ENCODE measurements at places on chromosomes 2 and 18. TPM values are rescaled to one million over a fixed set of nuclear protein-coding genes. Genes with fewer than 3 reads are reported as not detected.

The SAG gene
- total RNA-seq: not detected

The PAX8 gene
- total RNA-seq: 0.73 TPM

The CRYGD gene
- total RNA-seq: not detected

The PLGLB2 gene
- 0.16 TPM for total RNA-seq

The PLA2R1 gene
- 0.05 TPM for total RNA-seq

The MC2R gene
- total RNA-seq: not detected

The RAB27B gene
- 0.78 TPM for total RNA-seq

The RFTN2 gene
- total RNA-seq: not detected

The OTX1 gene
- total RNA-seq: not detected

The MTA3 gene
- 18.3 TPM for total RNA-seq

The MITD1 gene
- 52.1 TPM for total RNA-seq

The HEATR5B gene
- total RNA-seq: 18.2 TPM

The ZSWIM2 gene
- not detected for total RNA-seq

The ALPI gene
- not detected for total RNA-seq

The KIF1A gene
- 4.5 TPM for total RNA-seq

The LINC00305 gene
- not detected for total RNA-seq

The ANKRD29 gene
- not detected for total RNA-seq

The CYP26B1 gene
- total RNA-seq: 0.16 TPM

The AFF3 gene
- total RNA-seq: 2.2 TPM

The MCFD2 gene
- 50.8 TPM for total RNA-seq

The MEP1B gene
- total RNA-seq: not detected

The SLC9A4 gene
- total RNA-seq: not detected

The GPR45 gene
- total RNA-seq: not detected

The DSC3 gene
- not detected for total RNA-seq

The ADCY3 gene
- 68.7 TPM for total RNA-seq

The SCN9A gene
- 0.13 TPM for total RNA-seq

The AQP12B gene
- not detected for total RNA-seq

All from activated T-cell treated with anti-CD3 and anti-CD28 coated beads, Interleukin-2, amount 50 U/mL, for 4 hours (primary cell).